Activated CD4-positive, alpha-beta memory T cell treated with anti-CD3 and anti-CD28 coated beads, Interleukin-2, amount 10 ng/mL, durations not matched to agents 7 days and 5 days (primary cell): ENCODE measurements at places on chromosomes 1 and 21. TPM values are rescaled to one million over a fixed set of nuclear protein-coding genes. Genes with fewer than 3 reads are reported as not detected.

The ADAM30 gene
- total RNA-seq = not detected

The ZMYM1 gene
- total RNA-seq = 11.7 TPM

The GLMN gene
- total RNA-seq = 18.7 TPM

The TRIM17 gene
- 2.8 TPM for total RNA-seq

The HLCS gene
- 13.3 TPM for total RNA-seq

The CALML6 gene
- total RNA-seq = 0.25 TPM

The ZNF697 gene
- 0.13 TPM for total RNA-seq

The CERS2 gene
- total RNA-seq = 177 TPM

The CTBS gene
- total RNA-seq = 28.1 TPM

The GBP5 gene
- 231 TPM for total RNA-seq

The CDKN2C gene
- total RNA-seq = 56.1 TPM

The OR2L2 gene
- total RNA-seq = 0.10 TPM

The KLHDC9 gene
- 1.2 TPM for total RNA-seq

The OR2T10 gene
- not detected for total RNA-seq

The GPR3 gene
- total RNA-seq = 0.58 TPM

The NEXN gene
- total RNA-seq = 1.1 TPM

The L1TD1 gene
- not detected for total RNA-seq

The SPATA1 gene
- total RNA-seq = 4.7 TPM

The CCDC185 gene
- total RNA-seq = not detected

The TMPRSS2 gene
- total RNA-seq = not detected

The SPATA46 gene
- not detected for total RNA-seq

The SLC9C2 gene
- total RNA-seq = not detected

The MLLT11 gene
- 3.4 TPM for total RNA-seq

The CYYR1 gene
- total RNA-seq = not detected

The LRRN2 gene
- total RNA-seq = 0.25 TPM

The EVI5 gene
- 2.9 TPM for total RNA-seq

The KRTAP11-1 gene
- total RNA-seq = not detected

The ARHGEF16 gene
- not detected for total RNA-seq

The C1orf35 gene
- 17.8 TPM for total RNA-seq

The COL6A1 gene
- 0.08 TPM for total RNA-seq

The AGTRAP gene
- total RNA-seq = 57.3 TPM

The PRDX1 gene
- total RNA-seq = 296 TPM

The SH2D5 gene
- total RNA-seq = 0.23 TPM

The MRPL39 gene
- total RNA-seq = 36.5 TPM

The NPPB gene
- not detected for total RNA-seq

The SH3D21 gene
- total RNA-seq = 19.3 TPM

The STX12 gene
- 33.1 TPM for total RNA-seq

The BNIPL gene
- total RNA-seq = 0.98 TPM
